Smooth muscle cell of the brain vasculature (primary cell): ENCODE measurements at places on chromosomes 2 and 18.
A peak's percentile ranks its signal among the peaks of the same experiment; 100 is the strongest.

DNA sequence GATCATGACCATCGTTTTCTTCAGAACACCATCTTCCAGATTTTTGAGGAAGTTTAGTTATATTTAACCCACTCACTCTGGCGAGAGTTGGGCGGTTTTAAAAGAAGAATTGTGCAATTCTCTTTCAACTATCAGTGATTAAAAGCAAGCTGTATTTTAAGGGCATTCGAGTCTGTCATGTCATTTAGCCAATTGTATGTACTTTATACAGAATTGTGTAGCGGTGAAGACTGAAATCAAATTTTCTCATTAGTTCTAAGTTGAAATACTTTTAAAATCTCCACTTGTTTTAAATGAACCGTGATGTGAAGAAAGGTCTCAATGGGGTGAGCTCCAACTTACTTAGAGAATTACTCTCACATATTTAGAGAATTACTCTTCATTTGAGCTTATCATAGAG is 214.6 kb upstream of the DTNA start:
- DNase-seq = no peak

- no peak for DNase-seq
Observed at GRCh38 chr18:75005626-75006025, 203.3 kb downstream of the PTGR3 start.

GRCh38 chr2:127066942-127067341 is 40.0 kb downstream of the BIN1 start:
- DNase-seq = no peak

GRCh38 chr2:7405861-7406715 is 488.9 kb downstream of the RNF144A start:
- no peak for DNase-seq

DNA sequence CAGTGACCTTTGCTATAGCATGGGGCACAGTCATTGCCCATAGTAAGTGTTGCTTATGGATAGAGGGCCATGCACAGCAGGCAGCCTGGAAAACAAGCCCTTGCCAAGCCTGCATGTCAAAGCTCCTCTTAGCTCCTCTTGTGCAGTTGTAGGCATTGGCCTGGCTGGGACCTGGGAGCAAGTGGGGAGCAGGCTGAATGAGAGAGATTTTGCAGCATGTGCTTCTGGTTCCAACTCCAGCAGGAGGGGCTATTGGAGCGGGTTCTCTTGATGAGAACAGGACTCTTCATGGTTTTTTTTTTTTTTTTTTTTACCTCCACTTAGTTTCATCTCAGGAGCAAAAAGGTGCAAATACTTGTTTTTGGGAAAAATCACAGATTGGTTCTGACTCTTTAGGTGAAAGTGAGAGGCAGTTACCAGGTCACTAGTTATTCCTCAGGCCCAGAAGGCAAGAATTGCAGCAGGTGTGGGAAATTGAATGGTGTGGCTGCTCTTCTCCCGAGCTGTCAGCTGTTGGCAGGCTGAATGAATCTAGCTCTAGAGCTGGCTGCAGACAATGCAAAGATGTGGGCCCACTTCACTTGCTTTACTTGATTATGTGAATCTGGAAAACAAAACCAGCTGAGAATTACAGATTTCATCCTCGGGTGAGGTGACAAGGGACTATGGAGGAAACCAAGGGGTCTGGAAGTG is 95.9 kb downstream of the MAP4K4 start:
- DNase-seq = no peak

DNA sequence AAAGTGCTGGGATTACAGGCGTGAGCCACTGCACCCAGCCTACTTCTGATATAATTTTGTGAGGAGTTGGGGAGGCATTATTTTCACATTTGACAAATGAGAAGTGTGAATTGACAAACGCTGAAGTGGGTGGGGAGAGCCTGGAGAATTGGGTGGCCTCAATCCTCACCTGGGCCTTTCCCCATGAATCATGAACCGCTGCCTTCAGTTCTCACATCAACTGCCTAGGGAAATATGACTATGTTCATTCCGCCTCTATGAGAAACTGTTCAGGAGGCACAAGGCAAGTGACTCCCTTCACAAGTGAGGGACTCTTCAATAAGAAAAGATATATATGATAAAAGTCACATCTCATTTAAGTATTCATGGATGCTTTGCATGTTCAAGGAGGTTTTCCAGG is 96.6 kb upstream of the RND3 start:
- DNase-seq = no peak

DNA sequence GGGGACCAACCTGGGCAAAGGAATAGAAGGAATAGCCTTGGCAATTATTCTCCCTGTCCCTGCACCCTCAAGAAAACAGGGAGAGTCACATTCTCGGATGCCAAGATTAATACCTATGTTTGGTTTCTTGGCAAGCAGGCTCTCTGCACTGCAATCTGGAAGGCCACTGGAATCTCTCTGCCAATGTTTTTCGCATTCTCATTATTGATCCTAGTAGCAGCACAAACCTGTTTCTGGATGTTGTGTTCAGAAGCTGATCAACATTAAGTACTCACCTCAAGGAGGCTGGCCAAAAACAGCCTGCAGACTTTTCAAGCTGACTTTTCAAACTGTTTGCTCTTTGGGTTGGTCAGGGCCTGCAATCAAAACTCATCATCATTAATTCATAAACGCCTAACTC is 62.2 kb downstream of the CLHC1 start:
- no peak for DNase-seq

DNA sequence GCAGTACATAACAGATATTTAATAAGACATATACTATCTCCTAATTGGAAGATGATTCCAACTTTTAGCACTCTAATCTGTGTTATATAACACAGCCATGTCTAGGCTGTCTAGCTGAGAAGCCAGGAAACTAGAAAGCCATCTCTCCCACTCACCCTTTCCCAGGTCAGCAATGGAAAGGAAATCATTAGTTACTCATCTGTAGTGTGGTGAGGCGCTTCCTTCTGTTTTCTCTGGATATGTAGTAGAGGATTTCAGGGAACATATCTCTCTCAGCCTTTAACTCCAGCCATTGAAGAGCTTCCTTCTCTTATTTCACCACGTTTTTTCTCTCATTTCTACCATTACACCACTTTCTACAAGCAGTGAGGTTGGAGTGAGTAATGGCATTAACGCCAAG is 19.4 kb downstream of the RBBP8 start:
- no peak for DNase-seq

- DNase-seq = no peak
Observed at GRCh38 chr18:60936101-60936500, 397.1 kb upstream of the CDH20 start.

GRCh38 chr2:240416821-240417220 is 18.6 kb upstream of the GPC1 start:
- no peak for DNase-seq

DNA sequence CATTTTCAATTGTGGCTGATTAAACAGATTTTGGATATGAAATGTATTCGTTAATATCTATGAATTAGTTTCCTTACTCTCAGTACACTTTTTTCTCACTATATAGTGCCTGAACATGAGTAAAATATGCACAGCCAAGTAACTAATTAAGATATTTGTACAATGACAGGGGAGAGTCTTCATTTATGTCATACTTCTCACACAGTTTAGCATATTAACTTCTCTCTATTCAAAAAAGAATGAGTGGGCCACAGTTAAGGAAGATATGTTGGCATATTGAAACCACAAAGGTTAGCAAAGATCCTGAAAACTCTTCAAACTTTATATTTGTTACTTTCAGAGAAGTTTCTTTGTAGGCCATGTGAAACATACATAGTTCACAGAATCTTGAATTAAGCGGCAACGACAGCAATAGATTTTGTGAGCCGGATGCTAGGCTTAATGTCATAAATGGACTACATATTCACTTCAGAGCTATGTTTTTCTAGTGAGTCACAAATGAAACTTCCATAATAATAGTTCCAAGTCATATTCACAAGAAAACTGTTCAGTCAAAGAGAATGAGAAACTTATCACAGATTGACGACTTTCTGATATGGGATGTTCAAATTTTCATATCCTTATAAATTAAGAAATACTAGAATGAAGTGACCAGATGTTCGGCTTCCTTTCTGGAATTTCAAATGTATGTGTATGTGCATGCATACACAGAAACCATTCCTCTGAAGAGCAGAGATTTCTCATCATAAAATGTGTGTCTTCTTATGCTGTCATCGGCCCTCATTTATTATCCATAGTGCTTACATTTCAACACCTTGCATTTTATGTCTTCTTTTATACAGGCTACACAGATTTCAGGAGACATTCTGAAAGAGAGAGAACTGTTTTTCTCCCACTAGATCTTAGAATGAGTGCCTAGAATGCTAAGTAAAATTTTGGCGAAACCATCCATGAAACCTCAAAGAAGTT is 584.0 kb downstream of the SATB2 start:
- DNase-seq = no peak

GRCh38 chr2:234422981-234423431 is 73.9 kb downstream of the ARL4C start:
- no peak for DNase-seq

DNA sequence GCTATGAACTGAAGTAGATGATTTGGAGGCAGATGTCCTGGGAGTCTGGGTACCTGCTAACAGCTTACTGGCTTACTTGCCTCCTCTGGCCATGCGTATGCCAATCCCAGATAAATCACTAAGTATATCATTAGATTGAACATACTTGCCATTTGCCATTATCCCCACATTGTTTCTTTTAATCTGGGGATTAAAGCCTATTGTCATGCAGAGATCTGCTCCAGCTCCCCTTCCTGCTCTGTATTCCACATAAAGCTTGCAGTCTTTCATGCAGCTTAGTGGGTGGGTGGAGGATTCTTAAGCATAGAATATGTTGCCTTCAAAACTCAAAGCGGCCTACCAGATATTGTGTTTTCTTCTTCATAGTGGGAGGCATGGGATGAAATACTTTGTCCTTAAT is 311.8 kb upstream of the MMADHC start:
- no peak for DNase-seq

DNA sequence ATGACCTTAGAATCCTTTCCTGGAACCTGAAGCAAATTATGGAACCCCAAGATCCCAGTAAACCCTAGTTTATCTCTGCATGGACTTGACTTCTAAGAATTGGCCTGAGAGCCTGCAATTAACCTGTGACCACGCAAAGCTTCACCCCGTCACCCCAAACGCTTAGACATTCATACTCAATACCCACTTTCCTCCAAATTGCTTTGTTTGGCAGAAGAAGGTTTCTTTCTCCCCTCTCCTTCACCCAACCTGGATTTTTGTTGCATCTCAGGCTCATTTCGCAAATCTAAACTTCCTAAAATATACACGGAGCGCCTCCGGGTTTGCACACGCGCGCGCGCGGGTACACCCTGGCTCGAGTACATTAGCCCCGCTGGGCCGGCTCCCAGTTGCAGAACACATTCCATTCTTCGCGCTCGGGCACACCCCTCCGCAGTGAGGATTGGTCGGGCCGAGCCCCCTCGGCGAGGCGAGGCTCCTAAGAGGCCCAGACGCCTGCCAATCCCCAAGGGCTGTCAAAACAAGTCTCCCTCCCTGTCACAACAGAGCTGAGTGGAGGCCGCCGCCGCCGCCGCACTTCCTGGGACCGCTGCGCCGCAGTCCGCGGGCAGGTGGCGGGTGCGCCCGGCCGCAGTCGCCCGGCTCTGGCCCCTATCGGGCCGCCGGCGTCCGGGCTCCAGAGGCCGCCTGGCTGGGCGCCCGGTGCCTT is at the start of gene PLCL1:
PLCL1 (plus strand) TSS at position 545 of the 709 bp plus-strand sequence.
- DNase-seq = peak; percentile 52

- DNase-seq = no peak
Observed at GRCh38 chr18:59690186-59690982, 6.8 kb downstream of the CCBE1 start.

GRCh38 chr2:144372410-144373080 is 147.4 kb downstream of the ZEB2 start:
- DNase-seq = no peak

GRCh38 chr2:152385650-152386049 is 50.7 kb downstream of the FMNL2 start:
- DNase-seq = no peak

- DNase-seq = no peak
Observed at GRCh38 chr2:5877360-5877759, 185.2 kb downstream of the SOX11 start.

DNA sequence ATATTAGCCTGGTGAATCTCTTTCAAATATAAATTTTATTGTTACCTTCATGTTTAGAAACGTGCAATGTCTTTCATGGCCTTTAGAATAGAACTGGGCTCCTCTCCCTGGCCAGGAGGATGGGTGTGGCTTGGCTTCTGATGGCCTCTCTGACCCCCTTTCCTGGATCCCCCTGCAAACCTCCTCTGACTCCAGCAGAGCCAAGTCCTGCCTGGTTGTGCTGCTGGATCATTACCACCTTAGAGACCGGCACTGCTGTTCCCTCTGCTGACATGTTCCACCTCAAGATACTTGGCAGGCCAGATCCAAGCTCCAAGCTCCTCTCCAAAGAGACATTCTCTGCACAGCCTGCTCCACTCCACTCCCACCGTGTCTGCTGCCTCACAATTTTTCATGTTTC is 823.8 kb upstream of the HS6ST1 start:
- no peak for DNase-seq

DNA sequence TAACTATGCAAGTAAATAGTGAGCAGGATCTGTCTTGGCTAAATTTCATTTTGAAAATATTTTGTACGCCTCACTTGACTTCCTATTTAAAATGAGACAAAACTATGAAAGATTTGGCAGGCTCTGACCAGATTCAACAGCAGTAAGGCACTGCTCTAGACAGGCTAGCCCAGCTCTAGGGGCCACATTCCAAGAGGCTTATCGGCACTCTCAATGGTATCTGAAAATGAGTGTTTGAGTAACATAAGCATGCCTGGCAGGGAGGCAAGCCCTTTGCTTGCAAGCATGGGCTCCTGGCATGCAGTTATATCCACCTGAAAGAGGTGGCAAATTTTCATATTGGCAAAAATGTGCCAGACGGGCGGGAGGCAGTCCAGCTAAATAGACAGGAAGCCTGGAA is 10.5 kb downstream of the CAPN13 start:
- no peak for DNase-seq

GRCh38 chr2:48356701-48357325 is 173.1 kb upstream of the STON1 start:
- no peak for DNase-seq

DNA sequence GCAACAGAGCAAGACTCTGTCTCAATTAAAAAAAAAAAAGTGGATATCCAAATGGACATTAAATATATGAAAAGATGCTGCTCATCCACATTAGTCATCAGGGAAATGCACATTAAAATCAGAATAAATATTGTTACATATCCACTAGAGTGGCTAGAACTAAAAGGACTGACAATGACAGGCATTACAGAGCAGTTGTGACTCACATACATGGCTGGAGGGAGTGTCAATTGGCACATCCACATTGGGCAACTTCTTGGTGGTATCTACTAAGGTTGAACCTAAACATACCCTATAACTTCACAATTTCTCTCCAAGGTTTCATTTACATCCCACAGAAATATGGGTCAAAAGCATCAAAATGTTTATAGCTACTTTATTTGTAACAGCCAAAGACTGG is 14.0 kb upstream of the DNER start:
- DNase-seq = no peak

DNA sequence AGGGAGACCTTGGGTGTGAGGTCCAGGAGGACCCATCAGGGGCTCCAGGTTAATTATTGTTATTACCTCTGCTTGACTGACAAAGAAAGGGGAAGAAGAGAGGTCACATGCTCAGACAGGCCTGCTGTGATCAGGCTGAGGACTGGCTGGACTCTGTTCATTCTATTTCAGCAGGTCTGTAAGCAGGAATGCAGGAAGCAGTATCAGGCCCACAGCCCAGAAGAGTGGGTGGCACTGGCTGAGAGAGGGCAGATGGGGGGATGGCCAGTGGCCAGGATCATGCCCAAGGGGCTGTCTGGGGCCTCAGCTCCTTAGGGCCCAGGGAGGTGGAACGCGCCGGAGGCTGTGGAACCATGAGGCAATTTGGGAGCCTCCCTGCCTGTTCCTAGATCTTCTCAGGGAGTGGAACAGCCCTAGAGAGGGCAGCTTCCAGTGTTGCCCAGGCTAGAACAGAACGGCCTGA is 43.7 kb upstream of the ZBTB7C start:
- no peak for DNase-seq
